ENCODE measurements at places on chromosomes 4 and X.

GRCh38 chr4:5782829-5783476, 72.0 kb downstream of the EVC start:
- no peak for DNase-seq

DNA sequence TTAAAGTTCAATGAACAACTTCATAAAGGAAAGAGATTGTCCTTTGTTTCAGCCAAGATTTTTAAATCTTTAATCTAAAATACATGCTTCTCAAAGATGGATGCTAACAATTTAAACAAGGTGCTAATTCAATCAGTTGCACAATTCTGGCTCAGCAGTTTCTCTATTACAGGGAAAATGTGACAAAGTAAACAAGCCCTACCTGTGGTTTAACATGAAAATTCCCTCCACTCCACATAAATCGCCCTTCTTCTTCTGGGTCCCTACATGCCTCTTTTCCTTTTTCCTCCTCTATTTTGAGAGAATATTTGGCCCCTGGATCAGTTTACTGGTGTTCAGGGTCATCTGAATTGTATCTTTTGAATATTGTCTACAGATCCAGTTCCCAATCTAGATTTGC, 80.6 kb downstream of the FRYL start:
- no peak for DNase-seq

DNA sequence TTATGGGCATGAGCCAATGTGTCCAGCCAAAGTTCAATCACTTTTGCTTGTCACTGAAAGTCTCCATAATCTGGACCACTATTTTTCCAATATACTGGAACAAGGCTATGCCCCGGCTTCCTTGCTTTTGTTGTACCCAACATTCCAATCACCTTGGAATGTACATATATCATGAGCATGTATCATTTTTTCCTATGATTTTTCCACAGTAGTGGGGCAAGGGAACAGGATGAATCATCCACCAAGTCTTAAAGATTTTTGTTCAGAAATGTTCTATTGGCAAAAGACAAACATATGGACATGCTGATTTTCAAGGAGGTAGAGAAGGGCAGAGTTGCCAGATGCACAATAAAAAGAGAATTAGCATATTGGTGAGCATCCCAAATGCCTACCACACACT, 548.1 kb upstream of the INTU start:
- DNase-seq = no peak

DNA sequence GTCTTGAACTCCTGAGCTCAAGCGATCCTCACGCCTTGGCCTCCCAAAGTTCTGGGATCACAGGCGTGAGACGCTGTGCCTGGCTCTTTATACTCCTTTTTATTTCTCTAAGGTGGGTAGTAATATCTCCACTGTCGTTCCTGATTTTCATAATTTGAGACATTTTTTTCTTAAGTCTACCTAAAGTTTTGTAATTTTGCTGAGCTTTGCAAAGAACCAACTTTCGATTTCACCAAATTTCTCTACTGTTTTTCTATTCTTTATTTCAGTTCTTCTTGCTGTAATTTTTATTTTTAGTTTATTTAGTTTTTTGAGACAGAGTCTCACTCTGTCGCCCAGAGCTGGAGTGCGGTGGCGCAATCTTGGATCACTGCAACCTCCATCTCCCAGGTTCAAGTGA, 70.4 kb upstream of the CITED1 start:
- DNase-seq = no peak

DNA sequence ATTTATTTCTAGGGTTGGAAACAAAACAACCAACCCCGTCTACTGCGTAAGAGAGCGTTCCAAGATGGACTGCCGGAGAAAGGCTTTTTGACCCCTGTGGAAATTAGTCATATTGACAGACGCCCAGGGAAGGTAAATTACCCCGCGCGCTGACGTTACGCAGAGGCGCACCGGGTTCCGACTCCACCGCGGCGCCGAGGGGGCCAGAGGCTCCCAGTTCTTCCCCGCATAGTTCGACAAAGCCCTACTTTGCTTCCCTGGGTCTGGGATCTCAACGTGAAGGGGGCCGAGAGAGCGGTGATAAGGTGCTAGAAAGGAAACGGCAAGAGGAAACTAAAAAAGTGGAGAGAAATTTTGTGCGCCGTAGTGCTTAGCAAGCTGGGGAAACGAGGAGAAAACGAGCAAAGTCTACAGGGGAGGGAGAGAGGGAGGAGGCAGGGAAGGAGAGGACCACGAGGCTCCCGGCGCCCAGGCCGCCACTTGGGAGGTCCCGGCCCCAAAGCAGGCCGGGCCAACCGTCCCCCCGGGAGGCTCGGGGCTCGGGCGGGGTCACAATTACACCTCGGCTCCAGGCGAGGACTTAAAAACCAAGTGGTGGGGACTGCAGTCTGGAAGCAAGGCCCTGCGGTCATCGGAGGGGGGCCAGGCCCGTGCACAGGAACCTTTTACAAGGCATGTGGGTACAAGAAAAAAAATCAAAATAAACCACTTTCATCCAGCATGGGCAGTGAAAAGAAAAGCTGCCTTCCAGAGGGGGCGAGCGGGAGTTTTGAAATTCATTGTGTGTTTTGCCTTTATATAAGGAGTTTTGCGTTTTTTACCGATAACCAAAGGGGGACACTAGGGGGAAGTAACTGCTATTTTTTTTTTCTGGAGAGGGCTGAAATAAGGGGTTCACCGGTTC, 13.2 kb downstream of the HAND2 start:
- DNase-seq = no peak

GRCh38 chrX:70479922-70480659, 35.5 kb downstream of the DLG3 start:
- DNase-seq = no peak
